ENCODE measurements at places on chromosomes 1 and 21.

DNA sequence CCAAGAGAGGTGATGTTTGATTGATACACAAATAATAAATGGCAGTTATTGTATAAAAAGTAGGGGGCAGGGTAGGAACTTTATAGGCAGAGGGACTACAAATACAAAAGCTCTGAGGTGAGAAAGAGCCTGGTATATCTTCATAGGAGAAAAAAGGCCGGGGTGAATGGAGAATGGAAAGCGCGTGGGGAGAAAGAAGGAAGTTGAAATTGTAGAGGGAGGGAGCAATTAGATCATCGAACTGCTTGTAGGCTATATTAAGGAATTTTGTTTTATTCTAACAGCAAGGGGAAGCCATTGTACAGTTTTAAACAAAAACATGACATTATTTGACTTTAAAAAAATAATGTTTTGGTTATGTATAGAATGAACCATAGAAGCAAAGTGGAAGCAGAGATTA lies 147.4 kb downstream of the PDE4B start:
- no peak for DNase-seq

- DNase-seq, result no peak
Observed at GRCh38 chr1:43372172-43372571, 4.4 kb upstream of the ELOVL1 start.

GRCh38 chr1:201905234-201905890 lies 16.7 kb downstream of the SHISA4 start:
- no peak for DNase-seq

- no peak for DNase-seq
Observed at GRCh38 chr1:227947676-227948492, at the start of gene WNT9A. WNT9A (minus strand) TSS chr1:227947932; CDS start chr1:227947887, 45 bp downstream.

- no peak for DNase-seq
Observed at GRCh38 chr1:157106813-157107189, 7.2 kb upstream of the ETV3L start.

GRCh38 chr1:171501305-171502024 lies 16.1 kb downstream of the PRRC2C start:
- no peak for DNase-seq

DNA sequence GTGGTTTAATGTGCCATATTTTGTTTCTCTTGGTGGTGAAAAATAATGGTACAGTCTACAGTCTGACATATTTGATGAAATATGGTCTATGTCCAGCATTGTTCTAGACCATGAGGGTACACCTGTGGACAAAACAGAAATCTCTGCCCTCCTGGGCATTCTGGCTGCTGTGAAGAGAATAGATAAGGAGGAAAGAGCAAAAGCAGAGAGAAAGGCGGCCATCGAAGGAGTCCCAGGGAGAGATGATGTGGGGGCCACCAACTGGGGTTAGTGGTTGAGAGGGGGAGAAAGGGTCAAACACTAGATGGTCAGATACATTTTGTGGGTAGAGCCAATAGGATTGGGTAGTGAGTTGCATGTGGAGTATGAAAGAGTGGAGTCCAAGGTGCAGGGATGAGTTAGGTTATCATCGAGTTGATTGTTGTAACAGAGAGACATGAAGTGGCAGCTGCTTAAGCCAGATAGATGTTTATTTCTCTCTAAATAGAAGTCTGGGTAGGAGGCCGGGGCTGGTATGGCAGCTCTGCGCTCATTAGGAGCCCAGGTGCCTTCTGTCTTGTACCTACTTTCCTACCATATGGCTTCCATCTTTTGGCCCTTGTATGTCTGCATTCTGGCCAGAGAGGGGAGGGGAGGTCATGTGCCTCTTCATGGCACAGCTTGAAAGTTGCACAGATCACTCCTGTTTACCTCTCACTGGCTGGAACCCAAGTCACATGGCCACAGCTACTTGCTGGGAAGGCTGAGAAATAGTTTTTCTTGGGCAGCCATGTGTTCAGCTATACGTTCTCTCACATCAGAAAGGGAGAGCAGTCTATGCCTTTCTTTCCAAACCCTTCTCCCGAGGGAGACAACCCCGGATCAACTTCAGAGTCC lies 13.0 kb downstream of the UBE4B start:
- DNase-seq, result no peak

GRCh38 chr1:6121021-6121421 lies 59.1 kb downstream of the CHD5 start:
- no peak for DNase-seq

GRCh38 chr1:162145966-162146696 lies 76.6 kb downstream of the NOS1AP start:
- no peak for DNase-seq

- DNase-seq, result no peak
Observed at GRCh38 chr1:176193023-176193422, 14.1 kb downstream of the COP1 start.

- no peak for DNase-seq
Observed at GRCh38 chr1:61056196-61056572, 26.2 kb upstream of the NFIA start.

- DNase-seq, result no peak
Observed at GRCh38 chr1:32609180-32609579, 41.2 kb downstream of the ZBTB8OS start.

GRCh38 chr1:78254517-78254916 lies 208.8 kb downstream of the GIPC2 start:
- DNase-seq, result no peak

DNA sequence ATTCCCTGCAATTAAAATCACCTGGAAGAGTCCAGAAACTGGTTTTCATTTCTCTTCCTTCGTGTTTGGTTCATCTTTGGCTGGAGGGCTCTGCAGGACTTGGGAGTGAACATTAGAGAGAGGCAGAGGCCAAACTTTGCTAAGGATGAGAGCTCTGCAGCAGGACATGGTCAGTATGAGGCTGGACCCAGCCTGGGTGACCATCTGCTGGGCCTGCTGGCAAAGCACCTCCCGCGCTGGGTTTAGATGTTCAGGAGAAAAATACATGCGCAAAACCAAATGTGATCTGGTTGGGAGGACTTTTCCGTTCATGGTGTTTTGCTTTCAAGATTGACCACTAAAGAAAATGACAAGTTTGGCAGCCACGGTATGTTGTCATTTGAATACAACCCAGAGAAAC lies 15.9 kb downstream of the KAZN start:
- DNase-seq, result no peak

GRCh38 chr1:39085174-39085573 lies 59.0 kb downstream of the NDUFS5 start:
- no peak for DNase-seq

- no peak for DNase-seq
Observed at GRCh38 chr1:4395158-4395557, 259.3 kb upstream of the AJAP1 start.

DNA sequence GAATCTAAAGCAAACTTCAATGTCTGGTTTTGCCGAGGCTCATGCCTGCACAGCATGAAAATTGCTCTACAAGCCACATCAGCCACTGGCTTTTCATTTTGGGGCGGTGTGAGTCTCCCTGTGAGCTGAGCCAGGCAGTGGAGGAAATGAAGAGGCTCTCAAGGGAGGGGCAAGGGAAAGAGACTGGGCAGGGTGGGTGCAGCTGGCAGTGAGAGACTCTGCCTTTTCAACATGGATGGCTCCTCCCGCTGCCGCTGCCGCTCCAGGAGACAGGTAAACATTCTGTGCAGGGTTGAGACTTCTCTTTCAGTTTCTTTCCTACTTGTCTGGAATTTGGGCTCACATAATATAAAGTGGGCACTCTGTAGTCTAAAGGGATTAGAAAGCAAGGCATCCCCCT lies 11.3 kb upstream of the CTSE start:
- no peak for DNase-seq

- no peak for DNase-seq
Observed at GRCh38 chr1:223217781-223218180, 74.7 kb upstream of the TLR5 start.

- DNase-seq, result no peak
Observed at GRCh38 chr21:44800971-44801467, 601 bp downstream of the UBE2G2 start.

DNA sequence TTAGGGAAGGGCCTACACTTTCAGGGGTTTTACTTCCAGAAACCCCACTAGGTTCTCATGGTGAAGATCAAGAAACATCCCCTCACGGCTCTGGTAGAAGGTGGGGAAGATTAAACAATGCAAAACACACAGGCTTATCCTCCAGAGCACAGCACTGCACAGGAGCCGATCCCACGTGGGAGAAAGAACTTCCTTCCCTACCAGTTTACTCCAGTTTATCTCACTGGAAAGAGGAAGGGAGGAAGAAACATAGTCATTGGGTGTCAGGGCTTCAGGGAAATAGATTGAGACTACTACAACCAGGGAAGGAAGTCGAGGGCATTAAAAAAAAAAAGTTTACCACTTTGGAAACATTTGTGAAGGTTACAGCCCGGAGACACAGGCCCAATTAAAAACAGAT lies 164.4 kb downstream of the NTPCR start:
- no peak for DNase-seq

- no peak for DNase-seq
Observed at GRCh38 chr1:12052008-12052573, 11.0 kb upstream of the TNFRSF8 start.

DNA sequence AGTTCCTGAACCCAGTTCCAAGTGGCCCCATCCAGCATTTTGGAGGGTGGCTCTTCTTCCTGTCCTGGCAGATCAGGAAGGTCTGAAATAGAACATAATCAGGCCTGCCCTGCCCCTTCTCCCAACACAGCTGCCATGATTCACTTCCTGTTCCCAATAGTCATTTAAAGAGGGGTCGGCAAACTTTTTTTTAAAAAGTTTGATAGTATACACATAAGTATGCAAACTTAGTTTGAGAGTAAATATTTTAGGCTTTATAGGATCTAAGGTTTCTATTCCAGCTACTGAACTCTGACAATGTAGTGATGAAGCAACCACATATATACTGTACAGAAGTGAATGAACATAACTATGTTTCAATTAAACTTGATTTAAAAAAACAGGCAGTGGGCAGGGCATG lies 66.4 kb downstream of the LUZP1 start:
- no peak for DNase-seq

- no peak for DNase-seq
Observed at GRCh38 chr1:109084563-109085517, 5.7 kb upstream of the TMEM167B start.

DNA sequence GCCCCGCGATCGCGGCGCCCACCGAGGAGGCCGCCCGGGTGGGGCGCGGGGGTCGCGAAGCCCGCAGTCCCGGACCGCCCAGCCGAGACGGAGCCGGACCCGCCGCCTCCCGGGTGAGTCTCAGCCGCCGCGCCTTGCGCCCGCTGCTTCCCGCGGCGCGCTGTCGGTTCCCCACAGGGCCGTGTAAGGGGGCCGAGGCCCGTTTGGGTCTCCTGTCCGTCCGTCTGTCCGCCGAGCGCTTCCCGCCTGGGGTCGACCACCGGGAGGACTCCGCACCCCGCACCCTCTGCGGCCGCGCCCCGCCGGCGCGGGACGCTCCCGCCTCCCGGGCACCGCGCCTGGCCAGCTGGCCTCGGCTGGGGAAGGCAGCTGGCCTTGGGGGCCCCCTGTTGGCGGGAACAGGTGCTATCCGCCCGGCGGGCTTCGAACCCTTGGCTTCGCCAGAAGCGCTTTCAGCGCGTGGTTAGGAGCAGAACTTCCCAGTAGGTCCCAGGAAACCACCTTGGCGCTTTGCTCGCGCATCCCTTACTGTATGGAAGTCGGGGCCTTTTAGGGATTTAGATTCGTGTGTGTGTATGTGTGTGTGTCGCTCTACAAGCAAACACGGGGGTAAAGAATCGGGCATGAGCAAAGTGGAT lies 414 bp downstream of the TMEM51 start:
- DNase-seq, result no peak

- no peak for DNase-seq
Observed at GRCh38 chr1:202172015-202172355, 11.6 kb upstream of the PTPN7 start.

GRCh38 chr1:30256911-30257310 lies 466.5 kb downstream of the MATN1 start:
- no peak for DNase-seq

GRCh38 chr1:202167708-202168415 lies 7.5 kb upstream of the PTPN7 start:
- no peak for DNase-seq

- no peak for DNase-seq
Observed at GRCh38 chr21:15495965-15496364, 233.8 kb upstream of the USP25 start.

- DNase-seq, result no peak
Observed at GRCh38 chr1:110021285-110021684, 13.1 kb upstream of the STRIP1 start.

DNA sequence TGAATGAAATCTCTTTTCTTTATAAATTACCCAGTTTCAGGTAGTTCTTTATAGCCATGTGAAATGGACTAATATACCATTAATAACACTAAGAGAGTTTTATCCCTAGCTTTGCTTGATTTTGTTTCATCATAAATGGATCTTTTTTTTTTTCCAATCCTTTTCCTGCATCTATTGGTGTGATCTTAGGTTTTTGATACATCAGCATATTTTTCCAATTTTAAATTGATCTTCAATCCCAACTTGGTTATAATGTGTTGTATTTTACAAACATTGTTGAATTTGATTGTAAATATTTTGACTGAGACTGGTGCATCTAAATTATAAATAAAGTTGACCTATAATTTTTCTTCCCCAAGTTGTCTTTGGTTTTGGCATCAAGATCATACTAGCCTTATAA lies 4.3 kb upstream of the RTCA start:
- DNase-seq, result no peak

GRCh38 chr1:20983297-20983889 lies 193.3 kb downstream of the EIF4G3 start:
- DNase-seq, result no peak

GRCh38 chr1:2480986-2481364 lies 4.9 kb downstream of the PLCH2 start:
- DNase-seq, result no peak

- DNase-seq, result no peak
Observed at GRCh38 chr1:225458222-225458631, 30.4 kb upstream of the LBR start.

All from naive B cell (primary cell).